ENCODE measurements at places on chromosomes 5 and 9.

- no peak for DNase-seq
These were observed 249.1 kb downstream of the GADD45G start for GRCh38 chr9:89853931-89854330.

DNA sequence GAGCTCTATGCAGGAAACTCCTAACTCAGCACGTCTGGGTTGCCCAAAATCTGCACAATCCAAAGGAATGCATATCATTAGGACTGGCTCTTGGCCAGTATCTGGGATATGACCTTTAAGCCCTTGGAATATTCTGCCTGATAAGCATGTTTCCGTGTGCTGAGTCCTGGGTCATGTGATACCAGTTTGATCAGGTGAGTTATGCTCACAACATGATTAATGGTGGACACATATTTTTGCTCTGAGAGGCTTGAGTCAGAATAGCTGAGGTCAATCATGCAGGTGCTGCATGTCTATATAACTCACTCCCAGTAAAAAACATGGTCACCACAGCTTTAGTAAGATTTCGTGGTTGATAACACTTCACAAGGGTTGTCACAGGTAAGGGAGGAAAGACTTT is 408.8 kb downstream of the YTHDC2 start:
- no peak for DNase-seq

DNA sequence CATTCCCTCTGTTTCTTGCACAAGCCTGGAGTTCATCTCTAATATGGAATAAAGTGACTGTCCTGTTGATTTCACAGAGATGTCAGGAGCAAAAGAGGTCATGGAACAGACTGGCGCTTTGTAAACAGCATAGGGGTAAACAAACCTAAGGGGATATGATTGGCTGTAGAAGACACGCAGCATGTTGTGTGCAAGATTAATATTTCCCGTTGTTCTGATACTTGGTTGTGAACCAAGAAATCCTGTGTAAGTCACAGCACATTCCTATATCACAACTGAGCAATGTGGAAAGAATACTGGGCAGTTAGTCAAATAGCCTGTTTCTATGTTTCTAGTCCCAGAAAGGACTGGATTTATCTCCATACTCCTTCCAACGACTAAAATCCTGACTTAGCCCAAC is 3.2 kb downstream of the ADAMTS12 start:
- DNase-seq, result no peak

GRCh38 chr5:174563899-174564298 is 160.5 kb upstream of the MSX2 start:
- DNase-seq, result no peak

DNA sequence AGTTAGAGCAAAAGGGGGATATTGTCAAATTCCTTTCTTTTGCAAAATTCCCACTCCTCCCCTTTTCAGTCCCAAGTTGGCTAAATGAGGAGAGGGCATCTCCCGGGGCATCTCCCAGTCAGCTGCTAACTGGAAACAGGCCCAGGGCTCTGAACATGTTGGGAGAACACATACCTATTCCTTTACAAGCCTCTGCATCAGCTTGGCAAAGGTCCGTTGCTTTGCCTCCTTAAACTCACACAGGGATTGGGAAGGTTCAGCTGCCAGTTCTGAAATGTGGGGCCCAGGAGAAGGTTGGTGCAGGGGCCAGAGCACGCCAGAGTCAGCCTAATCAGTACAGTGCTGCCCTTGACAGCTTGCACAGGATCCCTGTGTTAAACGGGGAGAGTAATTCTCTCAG is 11.0 kb upstream of the DMRT3 start:
- DNase-seq, result no peak

GRCh38 chr9:33436445-33436844 is 10.9 kb downstream of the AQP3 start:
- no peak for DNase-seq

DNA sequence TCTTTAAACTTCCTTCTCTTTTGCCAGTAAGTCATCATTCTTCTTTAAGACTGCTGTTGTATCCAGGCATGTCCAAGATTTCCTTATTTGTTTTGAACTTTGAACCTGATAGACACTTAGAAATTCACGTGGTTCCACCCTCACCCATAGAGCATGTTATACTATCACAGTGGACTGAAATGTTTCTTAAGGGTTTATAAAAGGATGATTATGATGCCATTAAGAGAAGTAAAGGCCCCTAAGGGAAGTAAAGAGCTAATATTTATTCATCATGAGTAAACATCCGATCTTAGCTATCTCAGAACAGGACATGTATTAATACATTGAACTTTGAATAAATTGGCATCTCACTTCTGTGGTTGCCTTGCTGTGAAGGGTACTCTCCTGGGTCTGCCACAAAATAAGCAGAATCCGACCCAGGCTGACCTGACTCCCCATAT is 49.8 kb downstream of the PRKACG start:
- no peak for DNase-seq

GRCh38 chr9:99019510-99020331 is 76.0 kb downstream of the COL15A1 start:
- DNase-seq, result no peak

DNA sequence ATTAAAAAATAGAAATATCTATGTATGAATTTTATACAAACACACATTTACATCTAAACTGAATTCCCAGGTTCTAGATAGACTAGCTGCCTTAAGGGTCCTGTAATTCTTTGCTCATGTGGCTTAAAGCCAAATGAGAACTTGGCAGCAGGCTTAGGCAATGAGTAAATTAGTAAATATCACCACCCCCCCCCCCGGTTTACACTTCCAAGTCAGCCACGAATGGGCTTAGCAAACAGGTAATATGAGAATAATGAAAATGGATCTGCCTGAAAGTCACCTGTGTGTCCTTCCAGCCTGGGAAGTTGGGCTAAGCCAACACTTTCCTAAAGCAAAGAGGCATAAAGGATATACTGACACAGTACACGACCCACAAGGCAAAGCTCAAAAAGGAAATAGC is 108.6 kb downstream of the KLHL3 start:
- DNase-seq, result no peak

DNA sequence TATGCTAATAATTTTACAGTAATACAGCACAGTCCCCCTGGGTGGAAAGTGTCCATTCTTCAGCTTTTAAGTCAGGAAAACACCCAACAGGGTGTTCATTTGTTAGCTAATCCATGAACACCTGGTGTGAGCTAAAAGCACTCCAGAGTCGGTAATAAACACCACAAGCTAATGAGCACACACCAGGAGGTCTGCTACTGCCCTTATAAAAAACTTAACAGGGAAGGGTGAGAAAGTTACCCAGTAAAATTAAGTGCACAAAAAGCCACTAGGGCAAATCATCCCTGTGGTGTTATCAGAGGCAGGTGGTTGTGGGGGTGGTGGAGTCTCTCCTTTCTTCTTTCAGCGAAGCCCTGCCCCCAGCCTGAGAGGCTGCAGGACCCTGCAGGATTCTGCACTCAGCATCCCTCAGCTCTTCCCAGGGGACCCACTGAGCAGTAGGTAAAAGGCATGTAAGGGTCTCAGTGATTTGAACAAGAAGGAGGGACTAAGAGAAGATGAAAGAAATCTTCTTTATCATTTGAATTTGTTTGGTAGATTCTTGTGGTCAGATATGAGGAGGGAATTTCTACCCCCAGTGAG is 14.4 kb downstream of the GDNF start:
- no peak for DNase-seq

DNA sequence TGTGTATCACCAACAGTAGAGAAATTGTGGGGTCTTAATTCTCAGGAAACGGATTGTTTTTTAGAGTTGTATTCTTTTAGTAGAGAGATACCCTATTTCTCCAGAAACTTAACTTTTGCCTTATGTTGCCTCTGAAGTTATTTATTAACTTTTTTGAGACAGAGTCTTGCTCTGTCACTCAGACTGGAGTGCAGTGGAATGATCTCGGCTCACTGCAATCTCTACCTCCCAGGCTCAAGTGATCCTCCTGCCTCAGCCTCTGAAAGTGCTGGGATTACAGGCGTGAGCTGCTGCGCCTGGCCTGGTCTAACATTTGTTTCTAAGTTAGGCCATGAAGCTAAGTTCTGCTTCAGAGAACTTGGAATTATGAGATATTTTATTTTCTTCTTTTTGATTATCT is 75.0 kb downstream of the CFAP95 start:
- DNase-seq, result no peak

DNA sequence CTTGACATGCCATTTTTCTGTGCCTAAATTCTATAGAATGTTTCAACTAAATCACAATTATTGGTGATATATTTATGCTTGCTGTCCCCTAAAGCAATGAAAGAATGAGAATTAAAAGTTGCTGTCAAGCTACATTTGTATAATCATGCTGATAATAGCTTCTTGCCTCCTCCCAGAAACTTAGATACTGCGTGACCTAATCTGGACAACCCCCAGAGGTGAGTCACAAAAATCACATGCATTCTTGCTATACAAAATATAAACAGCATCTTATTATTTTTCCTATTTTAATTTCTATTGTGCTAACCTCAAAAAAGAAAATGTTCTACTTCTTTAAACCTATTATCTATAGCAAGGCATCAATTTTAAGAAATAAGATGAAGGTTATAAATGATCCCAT is 995.8 kb upstream of the ACO1 start:
- DNase-seq, result no peak

GRCh38 chr5:87154191-87154590 is 113.5 kb upstream of the RASA1 start:
- DNase-seq, result no peak

GRCh38 chr9:99118782-99119466 is 14.0 kb downstream of the TGFBR1 start:
- no peak for DNase-seq

DNA sequence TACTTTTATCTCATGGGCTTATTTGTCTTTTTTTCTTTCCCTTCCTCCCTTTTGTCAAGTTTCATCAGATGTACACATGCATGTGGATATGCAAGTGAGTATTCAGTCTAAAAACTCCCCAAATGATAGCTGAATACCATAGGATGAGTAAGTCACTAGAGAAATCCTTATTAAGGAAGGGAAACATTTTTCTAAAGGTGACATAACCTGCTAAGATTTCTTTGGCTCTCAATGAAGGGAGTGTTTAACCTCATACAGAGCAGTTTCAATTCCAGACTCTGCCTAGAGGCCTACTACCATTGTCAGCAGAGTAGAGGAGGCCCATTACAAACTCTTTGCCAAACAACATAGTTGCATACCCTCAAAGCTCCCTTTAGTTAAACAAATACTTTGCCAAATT is 192.4 kb downstream of the ARHGEF28 start:
- DNase-seq, result no peak

- no peak for DNase-seq
These were observed 10.4 kb upstream of the MIER3 start for GRCh38 chr5:56962286-56962685.

- no peak for DNase-seq
These were observed 199.9 kb downstream of the ADAMTS12 start for GRCh38 chr5:33691856-33692255.

- DNase-seq, result peak; percentile 33
These were observed 17.4 kb upstream of the ENTREP1 start for GRCh38 chr9:69307446-69308205.

- no peak for DNase-seq
These were observed 233.5 kb upstream of the ELL2 start for GRCh38 chr5:96195123-96195522.

- DNase-seq, result no peak
These were observed 100.3 kb downstream of the AOPEP start for GRCh38 chr9:94826644-94827410.

DNA sequence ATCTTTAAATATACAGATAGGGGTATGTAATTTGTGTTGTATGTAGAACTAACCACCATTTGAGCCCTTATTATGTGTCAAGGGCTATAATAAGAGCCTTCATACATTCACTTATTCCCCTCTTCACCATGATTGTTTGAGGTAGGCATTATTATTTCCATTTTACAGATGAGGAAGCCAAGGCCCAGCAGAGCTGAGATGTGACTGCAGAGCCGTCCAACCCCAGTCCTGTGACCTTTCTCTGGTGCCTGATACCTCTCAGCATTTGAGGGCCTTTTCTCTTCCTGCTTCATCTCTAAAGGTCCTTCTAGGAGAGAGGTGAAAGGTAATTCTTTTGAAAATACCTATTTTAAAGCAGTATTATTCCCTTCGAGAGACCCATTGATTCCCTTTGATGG is 37.3 kb downstream of the PIP5K1B start:
- DNase-seq, result no peak

DNA sequence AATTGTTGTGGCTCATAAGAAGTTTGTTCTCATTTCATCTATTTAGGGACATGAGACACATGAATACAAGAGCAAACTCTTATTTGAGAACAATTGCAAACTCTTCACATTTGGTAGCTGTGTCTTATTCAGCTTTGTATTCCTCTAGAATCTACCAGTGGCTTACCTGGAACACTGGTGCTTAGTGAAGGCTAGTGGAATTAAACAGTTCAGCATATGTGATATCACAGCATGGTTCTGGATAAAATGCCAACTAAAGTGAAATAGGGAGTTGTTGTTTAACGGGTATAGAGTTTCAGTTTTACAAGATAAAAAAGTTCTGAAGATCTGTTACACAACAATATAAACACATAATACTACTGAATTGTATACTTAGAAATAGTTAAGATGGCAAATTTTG is 48.9 kb downstream of the NRG2 start:
- DNase-seq, result no peak

- DNase-seq, result no peak
These were observed 59.7 kb upstream of the ANKRD33B start for GRCh38 chr5:10503997-10504793.

Measured in NCI-H187 (cell line).